HCEC 1CT (cell line): ENCODE measurements at places on chromosomes 1 and 21.

DNA sequence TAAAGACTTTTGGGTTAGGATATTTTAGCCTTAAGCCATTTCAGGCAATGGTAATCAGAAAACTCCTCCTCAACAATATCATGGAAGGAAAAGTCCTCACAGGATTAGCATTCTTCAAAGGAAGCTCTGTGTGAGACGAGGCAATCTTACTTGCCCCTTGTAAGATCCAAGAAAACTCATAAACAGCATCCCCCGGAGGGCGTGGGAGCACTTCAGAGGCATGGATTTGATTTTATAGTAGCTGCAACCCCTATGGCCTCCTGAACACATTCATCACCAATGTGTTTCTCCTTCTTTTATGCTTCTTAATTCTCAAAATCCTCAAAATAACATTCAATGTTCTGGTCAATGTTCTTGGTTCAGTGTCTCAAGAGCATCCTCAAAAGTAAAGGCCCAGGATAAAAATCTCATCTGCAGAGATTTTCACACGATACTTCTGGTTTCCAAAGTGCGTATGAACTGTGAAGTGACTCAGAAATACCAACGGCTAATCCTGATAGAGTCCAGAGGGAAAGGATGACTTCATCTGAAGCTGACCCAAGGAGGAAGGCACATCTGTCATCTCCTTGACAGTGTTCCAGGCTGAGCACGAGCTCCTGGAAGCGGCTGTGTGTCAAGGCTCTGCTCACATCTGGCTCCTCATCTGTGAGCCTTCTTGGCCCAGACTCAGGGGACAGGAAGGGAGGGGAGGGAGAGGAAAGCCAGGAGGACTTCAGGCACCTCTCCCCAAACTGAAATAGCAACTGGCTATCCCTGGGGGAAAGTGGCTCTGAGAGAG lies 49.3 kb upstream of the PSEN2 start:
- peak; percentile 99 for DNase-seq

- DNase-seq: no peak
Measured at GRCh38 chr1:8016210-8016894, 9.8 kb downstream of the ERRFI1 start.

DNA sequence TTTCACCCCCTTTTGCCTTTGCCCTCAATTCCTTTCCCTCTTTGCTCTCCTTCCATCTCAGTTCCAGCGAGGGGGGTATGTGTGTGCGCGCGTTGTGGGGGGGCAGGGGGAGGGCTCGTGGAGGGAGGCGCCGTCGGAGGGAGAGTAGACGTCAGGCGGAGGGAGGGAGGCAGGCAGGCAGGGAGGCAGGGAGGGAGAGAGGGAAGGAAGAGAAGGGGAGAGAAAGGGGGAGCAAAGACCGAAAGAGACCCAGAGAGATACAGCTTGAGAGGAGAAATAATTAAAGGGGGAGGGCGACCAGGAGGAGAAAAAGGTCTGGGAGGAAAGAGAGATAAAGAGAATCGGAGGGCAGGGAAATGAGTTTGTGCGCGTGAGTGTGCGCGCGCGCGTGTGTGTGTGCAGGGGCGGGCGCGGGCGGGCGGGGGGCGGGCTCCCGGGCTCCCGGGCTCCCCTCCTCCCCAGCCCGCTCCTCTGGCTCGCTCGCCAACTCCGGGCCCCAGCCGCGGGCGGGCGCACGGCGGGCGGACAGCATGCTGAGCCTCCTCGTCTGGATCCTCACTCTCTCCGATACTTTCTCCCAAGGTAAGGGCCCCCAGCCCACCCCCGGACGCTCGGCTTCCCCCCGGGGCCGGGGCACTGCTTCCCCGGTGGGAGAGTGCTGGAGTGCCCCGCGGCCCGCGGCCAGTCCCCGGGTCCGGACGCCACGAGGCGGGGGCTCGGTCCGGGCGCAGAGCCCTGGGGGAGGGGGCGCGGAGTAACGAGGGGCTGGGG lies at the start of gene KIRREL1:
Gene KIRREL1 (plus strand): TSS at position 499 of the 771 bp plus-strand sequence. CDS start 32 bp downstream, at position 531.
- DNase-seq: peak; percentile 69

GRCh38 chr1:113416496-113416895 lies 26.2 kb downstream of the MAGI3 start:
- no peak for DNase-seq

GRCh38 chr1:149848340-149849110 lies 50.8 kb upstream of the BOLA1 start:
- peak; percentile 20 for DNase-seq

GRCh38 chr1:213136190-213136917 lies 85.3 kb downstream of the RPS6KC1 start:
- no peak for DNase-seq

- DNase-seq: no peak
Measured at GRCh38 chr21:36913247-36914169, 53.0 kb downstream of the HLCS start.

DNA sequence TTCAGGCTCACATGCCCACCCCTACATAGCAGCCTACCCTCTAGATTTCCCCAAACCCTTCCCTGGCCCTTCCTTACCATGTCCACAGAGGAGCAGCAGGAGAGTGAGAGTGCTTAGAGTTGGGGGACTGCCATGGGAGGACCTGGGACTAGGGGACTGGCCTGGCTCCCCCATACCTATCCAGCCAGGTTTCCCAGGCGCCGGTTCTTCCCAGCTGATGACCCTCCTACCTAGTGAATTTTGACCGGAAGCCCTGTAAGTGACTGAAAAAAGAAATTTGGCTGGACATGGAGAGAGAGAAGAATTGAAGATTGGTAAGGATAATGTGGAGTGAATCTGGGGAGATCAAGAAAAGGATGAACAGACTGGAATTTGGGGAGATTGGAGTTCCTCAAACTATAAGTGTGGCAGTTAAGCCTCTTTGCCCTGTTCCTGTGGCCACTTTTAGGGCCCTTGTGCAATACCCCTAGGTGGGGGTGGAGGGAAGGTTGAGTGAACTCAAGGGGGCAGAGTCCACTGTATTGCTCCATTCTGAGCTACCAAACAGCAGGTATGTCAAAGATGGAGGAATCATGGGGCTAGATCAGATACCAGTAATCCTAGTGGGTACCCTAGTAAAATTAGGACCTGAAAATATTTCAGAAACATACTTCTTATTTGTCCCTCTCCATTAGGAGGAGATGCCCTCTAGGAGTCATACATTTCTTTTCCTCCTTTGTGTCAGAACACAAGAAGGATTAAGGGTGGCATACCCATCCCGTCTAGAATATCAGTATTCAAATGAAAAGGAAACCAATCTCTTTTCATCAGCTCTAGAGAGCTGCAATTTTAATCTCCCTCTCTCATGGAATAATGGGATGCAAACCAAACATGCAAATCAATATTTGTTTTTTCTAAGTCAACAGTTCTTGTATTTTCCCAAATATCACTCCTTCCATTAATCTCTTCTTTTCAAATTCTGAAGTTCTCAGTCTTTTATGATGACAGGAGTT lies 1.2 kb downstream of the HJV start:
- DNase-seq: no peak

DNA sequence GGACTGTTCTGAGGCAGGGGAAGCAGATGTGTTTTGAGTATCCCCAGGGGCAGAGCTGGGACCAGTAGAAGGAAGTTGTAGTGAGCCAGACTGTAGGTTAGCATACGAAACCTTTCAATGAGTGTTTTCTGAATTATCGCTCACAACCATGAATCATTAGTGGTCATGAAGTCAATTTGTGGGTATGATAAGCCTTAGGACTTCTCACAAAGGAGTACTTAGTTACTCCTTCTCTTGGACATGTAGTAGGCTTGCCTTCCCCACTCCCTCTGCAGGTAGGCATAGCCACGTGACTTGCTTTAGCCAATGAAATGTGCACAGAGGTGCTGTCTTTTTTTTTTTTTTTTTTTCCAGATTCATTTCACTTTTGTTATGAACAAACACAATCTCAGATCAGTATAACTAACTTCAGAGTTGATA lies 23.9 kb upstream of the FAAH start:
- DNase-seq: no peak

- no peak for DNase-seq
Measured at GRCh38 chr1:145975216-145975615, 10.7 kb downstream of the POLR3GL start.

GRCh38 chr1:156880473-156880872 lies 13.0 kb upstream of the PEAR1 start:
- no peak for DNase-seq

DNA sequence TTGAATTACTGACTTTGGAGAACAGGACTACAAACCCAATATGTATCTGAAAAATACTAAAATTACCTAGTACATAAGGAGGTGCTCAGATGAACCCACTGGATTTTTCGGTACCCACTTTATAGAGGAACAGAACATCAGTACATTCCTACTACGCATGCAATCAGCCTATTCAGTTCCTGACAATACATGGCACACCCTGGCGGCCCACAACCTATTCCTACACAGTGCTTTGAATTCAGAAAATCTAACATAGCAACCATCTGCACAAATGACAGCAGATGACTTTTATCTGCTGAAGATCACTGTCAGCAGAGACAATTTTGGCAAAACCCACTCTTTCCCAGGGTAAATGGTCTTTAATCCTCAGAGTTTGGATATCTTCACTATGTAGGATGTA lies 257.1 kb upstream of the GREM2 start:
- DNase-seq: no peak

DNA sequence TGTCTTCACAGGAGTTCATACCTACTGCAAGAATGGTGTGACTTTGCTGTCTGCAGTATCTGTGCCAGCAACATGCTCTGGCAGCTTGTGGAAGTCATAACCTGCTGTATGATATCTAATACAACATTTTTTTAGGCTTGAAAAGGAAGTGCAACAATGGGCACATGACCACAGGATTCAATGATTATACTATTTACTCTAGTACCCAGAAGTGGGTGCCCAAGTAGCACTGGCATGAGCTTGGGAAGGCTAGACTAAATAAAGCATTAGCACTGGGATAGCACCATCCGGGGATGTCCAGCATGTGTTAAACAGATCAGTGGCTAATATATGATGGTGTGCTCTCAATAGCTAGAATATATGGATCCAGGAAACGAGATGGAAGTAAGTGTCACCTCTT lies 98.6 kb upstream of the PDE4B start:
- no peak for DNase-seq

- DNase-seq: no peak
Measured at GRCh38 chr1:23178950-23179349, 10.3 kb upstream of the LUZP1 start.

DNA sequence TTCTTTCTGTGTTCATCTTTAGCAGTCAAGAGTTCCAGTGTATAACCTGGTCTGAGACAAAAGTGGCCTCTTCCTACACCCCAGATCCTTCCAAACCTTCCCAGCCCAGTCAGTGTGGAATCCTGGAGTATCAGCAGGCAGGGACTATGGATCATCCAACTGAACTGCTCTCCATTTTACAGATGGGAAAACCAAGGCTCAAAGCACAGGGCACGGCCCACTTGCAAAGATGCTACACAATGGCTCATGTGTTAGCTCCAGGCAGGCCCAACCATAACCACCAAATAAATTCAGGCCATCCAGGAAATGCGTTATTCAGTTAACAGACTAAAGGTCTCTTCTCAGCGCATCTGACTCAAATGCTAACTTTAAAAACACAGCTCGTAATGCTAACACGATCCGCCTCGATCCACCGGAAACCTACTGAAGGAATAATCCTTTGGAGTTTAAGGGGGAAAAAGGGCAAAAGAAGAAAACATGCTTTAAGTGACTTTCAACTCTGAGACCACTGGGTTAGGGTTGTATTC lies 7.1 kb downstream of the GLIS1 start:
- no peak for DNase-seq

DNA sequence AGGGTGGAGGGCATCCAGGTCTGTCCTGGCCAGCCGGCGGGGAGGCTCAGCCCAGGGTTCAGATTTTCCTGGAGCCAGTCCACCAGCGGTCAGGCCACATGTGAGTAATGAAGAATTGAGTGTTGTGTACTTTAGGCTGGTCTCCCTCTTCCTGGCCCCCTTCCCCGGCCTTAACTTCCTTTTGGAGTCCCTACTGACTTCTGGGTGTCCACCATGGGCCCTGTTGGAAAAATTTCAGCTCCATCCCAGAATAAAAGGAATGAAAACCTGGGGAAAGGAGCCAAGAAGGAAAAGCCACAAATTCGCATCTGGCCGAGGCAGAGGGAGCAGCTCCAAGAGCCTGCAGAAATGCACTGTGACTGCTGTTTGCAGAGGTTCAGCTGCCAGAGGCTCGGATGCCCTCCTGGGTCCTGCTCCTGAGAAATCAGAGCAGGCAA lies 35.5 kb upstream of the HHAT start:
- no peak for DNase-seq

- peak; percentile 37 for DNase-seq
Measured at GRCh38 chr1:63615768-63616420, 22.7 kb downstream of the PGM1 start.

DNA sequence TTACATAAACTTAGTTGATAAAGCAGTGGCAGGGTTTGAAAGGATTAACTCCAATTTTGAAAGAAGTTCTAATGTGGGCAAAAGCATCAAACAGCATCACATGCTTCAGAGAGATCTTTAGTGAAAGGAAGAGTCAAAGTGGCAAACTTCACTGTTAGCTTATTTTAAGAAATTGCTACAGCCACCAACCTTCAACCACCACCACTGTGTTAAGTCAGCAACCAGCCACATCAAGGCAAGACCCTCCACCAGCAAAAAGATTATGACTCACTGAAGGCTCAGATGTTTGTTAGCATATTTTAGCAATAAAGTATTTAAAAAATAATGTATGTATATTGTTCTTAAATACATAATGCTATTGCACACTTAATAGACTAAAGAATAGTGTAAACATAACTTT lies 21.3 kb upstream of the MAGI3 start:
- no peak for DNase-seq

- DNase-seq: no peak
Measured at GRCh38 chr1:206909161-206909882, 12.1 kb downstream of the IL24 start.

GRCh38 chr21:29938776-29939103 lies 1.1 kb downstream of the GRIK1 start:
- DNase-seq: no peak

DNA sequence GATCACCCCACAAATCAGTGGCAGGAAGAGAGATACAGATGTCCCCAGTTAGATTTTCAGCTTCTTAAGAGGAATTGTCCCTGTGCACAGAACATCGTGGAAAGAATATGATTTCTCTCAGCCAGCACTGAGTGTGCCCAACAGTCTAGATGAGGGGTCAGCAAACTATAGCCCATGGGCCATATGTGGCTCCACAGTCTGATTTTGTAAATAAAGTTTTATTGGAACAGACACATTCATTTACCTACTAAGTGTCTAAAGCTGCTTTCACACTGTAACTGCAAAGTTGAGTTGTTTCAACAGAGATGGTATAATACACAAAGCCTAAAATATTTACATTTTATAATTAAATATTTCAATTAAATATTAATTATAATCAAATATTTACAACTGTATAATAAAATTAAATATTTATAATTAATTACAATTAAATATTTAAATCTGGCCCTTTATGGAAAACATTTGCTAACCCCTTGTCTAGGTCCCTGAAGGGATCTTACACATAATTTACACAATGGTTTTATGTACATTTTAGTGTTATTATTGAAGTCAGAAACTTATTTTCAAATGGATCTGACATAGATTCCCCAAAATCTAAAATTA lies 407.6 kb downstream of the PTPRU start:
- no peak for DNase-seq
